Retina (tissue), 1 donor: ENCODE measurements at places on chromosomes 3 and 15.
A peak's percentile ranks its signal among the peaks of the same experiment; 100 is the strongest.

DNA sequence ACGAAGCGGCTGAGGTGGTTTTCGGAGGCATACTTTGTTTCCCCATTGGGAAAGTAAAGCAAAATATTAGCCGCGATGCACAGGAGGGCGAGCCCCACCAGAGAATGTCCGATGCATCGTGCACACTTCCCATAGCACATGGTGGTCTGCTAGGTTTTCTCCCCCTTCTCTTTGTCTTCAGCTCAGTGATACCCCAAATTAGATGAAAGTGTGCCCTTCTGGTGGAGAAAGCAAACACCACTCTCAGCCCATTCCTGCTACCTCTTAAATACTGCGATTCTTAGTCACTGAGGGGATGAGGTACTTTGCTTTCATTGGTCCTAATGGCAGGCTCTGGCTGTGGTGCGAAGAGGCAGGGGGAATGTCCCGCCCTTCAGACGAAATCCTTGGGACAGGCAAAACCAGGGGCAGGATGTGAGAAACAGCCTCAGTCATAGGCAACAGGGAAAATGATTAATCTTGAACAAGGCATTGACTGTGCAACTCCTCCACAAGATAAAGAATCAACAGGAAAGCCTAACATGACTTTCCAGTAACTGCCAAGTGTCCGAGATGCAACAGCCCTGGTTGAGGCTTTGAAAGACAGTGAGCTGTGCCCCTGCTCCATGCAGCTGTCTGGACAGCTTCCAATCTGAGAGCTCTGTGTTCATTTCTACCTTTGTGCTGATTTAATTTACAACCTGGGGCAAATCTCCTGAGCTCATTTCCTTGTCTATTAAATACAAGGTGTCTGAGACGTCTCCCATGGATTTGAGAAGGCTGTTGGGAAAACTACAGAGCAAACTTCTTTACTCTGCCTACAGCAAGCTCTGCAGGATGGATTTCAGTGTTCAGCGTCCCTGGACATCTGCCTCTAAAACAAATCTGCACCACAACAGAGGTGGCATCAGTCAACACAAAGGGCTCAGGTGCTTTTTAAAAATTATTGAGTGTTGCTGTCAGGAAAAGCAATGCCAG lies at the start of gene TM4SF1:
TSS of gene TM4SF1 (minus strand) at position 242 of the 957 bp plus-strand sequence. CDS start at position 140, 102 bp downstream.
- DNase-seq: no peak

DNA sequence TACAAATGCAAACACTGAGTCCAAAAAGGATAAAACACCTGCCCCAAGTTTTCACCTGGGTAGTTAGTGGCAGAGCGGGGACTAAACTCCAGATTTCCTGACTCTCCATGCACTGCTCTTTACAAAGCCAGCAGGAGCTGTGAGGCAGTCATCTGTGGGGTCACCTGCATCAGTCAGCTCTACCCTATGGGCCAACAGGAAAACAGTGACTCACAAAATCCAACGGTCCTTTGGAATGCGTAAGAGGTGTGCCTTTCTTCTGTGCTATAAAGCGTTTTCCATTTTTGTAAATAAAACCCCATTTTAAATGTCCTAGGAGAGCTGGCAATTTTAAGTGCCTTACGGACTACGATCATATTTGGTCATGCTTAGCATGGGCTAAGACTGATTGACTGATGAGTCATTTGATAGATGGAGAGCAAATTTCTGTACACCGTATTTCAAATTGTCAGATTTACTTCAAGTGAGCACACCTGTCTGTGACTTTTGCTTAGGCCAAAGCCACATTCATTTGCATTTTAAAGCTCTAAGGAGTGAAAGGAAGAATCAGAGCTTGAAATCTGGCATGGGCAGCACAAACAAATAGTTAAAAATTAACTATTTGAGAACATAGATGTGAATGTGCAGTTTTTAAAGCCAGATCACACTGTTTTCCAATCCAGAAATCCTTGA lies 4.4 kb upstream of the COL8A1 start:
- no peak for DNase-seq

- no peak for DNase-seq
Observed at GRCh38 chr3:27085829-27086730, 283.1 kb downstream of the NEK10 start.

DNA sequence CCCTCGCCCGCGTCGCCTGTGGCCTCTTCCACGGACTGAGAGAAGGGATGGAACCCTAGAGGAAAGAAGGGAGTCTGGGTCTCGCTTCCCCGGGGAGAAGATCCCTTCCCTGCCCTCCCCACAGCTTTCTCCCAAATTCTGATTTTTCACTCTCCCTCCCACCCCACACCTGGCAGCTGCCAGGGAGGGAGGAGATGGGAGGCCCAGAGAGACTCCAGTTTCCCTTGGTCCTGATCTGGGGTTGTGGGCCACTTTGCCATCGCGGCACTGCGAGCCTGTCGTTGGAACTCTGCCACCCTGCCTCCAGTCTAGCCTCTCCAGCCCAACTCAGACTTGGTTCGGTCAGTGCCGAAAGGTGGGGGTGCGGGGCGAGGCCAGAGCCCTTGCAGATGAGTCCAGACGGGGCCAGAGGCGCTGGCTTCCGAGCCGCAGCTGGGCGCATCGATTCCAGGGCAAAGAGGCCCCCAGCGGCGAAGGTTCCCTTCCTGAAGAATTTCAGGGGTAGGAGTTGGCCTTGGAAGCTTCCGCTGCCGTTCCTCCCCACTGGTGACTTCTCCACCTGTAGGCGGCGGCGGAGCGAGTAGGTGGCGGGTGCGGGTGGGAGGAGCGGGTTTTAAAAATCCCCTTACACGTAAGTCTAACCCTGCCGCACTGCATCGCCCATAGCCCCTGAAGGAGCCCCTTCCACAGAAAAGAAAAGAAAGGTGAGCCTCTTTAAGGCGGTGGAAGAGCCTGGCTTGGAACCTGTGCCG lies 5.2 kb downstream of the WNT5A start:
- peak; percentile 75 for DNase-seq

GRCh38 chr3:141949399-141949798 lies 73.0 kb downstream of the ATP1B3 start:
- no peak for DNase-seq

DNA sequence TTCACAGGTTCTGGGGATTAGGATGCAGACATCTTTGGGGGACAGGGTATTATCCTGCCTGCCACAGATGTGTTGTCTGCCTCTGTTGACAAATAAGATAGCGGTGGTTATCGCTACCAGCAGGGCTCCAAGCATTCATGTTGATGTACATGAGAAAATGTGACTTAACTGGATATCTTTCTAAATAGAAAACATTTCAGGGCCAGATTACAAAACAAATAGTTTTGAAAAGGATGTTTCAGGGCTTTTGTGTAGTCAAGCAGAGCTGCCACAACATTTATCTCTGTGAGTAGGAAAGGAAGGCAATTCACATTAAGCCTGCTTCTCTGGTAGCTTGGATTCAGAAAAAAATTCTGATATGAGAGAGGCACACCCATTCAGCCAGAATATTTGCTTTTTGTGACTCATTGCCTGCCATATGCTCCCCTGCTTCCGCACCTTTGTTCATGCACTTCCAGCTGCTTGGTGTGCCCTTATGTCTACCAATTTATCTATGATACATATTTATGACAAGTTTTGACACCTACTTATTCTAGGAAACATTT lies 22.8 kb downstream of the PLS1 start:
- DNase-seq: no peak

DNA sequence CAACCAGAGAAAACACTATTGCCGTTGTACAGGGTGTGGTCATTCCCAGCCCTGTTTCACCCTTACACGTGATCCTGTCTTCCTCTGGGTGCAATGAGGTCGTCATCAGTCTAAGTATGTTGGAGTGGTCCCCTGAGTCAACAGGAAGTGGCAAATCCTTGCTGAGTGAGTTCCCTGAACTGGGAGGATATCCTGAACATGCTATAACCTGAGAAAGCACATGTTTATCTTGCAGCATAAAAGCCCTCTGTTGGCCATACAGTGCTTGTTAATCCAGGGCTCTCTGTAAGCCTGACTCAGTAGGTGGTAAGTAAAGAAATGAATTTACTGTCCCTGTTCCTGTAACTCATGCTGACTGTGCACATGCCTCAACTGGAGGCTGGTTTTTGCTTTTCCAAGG lies 477.8 kb upstream of the RGMA start:
- no peak for DNase-seq

DNA sequence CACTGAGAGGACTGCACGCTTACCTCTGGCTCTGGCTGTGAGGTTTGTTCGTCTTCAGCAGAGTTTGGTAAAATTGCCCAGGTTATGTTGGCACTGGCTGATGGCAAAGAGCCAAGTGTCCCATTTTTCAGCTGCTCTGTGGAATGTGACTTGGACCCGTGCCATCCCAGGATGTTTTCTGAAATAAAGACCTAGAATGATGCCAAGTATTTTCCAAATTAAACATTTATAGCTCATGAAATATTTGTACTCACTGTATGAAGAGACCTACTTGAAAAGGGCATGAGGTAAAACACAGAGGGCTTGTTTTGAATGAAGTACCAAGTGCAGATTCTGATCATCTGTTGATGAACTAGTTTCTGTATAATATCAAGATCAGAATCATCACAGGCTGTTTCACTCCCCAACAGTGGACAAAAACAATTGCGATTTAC lies 200.5 kb downstream of the STT3B start:
- no peak for DNase-seq

DNA sequence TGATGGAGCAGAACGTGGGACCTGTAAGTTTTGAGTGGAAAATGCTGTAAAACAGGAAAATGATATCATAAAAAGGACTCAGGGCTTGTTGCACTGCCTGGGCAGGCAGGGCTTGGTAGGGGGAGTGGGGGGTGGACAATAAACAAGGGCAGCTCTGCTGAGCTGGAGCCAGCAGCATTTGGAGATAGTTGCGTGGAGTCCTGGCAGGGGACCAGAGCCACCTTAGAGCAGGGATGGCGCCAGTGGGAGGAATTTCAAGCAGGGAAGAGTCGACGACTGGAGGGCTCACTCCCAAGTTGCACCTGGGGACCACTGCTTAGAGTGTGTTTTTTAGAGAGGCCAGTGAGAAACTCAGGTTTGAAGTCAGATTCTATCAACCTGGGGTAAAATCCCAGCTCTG lies 22.7 kb upstream of the FRMD4B start:
- DNase-seq: no peak

GRCh38 chr15:92617549-92618520 lies 37.7 kb downstream of the FAM174B start:
- DNase-seq: no peak

DNA sequence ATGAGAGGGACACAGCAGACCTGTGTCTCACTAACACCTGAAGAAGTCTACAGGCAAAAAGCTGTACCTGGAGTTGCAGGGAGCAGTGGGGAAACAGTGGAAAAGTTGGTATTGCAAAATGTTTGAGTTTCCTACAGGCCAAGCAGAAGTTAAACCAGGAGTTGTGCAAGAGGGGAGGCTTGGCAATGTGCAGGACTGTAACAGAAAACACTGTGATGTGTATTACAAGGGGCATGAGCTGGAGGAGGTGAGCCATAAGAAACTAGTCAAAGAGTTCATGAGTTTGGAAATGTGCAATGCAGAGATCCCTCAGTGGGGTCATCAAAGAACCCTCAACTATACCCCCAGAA lies 47.1 kb upstream of the SERPINI2 start:
- no peak for DNase-seq

DNA sequence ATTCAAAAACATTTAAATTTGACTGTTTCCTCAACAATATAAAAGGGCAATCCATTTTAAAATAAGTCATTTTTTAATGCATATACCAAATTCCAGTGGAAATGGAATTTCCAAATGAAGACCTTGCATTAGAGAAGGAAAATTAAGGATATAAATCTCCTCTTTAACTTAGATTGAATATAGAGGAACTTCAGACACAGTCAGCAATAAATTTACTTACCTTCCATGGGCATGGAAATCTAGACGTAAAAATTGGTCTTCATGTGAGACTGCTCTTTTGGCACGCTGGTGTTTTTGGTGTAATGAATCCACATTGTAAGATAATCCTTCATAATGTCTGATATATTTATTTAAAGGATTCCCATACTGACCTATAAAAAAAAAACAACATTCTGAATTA lies 32.1 kb downstream of the ADAM10 start:
- no peak for DNase-seq

DNA sequence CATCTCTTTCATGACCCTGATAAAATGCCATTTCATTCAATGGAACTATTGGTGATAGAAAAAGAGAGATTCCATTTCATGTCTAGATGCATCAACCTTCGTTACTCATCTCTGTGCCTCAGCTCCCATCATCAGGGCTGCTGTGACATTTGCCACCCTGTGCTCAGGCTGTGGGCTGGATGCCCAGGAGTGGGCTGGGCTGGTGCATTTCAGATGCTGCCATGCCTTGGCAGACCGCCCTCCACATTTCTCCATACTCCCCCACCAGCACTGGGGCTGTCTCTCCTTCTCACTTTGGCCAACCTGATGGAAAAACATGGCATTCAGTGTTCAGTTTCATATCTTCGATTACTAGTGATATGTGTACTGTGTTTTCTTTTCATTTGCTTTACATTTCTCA lies 59.1 kb downstream of the DNASE1L3 start:
- no peak for DNase-seq

DNA sequence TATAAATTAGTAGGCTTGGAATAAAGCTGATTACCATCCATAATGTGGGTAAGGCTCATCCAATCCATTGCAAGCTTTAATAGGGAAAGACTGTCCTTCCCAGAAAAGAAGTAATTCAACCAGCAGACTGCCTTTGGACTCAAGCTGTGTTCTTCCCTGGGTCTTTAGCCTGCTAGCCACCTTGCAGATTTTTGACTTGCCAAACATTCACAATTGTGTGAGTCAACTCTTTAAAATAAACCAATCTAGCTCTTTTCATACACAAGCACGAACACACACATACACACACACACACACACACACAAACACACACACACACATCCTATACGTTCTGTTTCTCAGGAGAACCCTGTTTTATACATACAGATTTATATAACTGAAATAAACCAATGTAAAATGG lies 248.1 kb downstream of the NAALADL2 start:
- DNase-seq: no peak

- DNase-seq: no peak
Observed at GRCh38 chr3:72127844-72128243, 342.9 kb upstream of the PROK2 start.

DNA sequence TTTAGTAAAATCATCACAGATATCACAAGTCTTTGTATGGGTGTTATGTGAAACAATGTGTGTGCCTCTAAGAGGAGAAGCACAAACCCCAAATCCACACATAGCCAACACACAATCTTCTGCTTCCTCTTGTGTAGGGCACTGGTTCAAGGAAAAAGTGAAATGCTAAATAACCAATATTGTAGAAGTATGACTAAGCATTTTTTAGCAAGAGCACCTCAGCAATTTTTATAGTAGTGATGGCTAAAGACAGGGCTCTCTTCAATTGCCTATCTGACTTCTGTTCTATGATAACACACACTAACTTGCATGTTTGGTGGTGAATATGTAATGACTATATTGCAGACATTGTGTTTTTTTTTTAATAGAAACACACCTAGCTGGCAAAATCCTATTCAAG lies 997.9 kb upstream of the ALCAM start:
- DNase-seq: no peak

DNA sequence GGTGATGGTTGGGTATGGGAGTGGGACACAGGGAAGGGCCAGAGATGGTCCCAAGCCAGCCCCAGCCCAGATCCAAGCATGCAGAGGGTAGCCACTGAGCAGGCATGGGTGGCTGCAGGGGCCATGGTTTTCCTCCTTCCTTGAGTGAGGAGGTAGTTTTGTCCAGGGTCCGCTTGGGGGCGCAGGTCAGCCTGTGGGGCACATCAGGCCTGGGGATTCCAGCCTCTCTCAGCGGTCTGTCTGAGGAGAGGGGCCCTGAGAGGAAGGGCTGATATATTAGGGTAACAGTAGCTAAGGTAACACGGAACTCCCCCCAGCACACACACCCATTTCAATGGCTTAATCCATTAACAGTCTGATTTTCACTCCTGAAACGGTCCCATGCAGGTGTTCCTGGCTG lies 22.7 kb upstream of the LCTL start:
- DNase-seq: no peak
